GM23338 (cell line): ENCODE measurements at places on chromosomes 16 and 17.

GRCh38 chr16:4805231-4805630 lies 2.8 kb upstream of the ROGDI start:
- DNase-seq, result no peak
- H3K4me3 ChIP-seq, result no peak overlapping the region
- peaks cover 13% of the 10 kb centered on the region for H3K36me3 ChIP-seq
- no peak overlapping the region for H3K27ac ChIP-seq
- H3K4me1 ChIP-seq, result peaks cover 28% of the 10 kb centered on the region; the same call in 1 of the 2 replicates

- H3K27ac ChIP-seq, result no peak overlapping the region
- DNase-seq, result peak; percentile 80
- H3K4me1 ChIP-seq, result peaks cover 10% of the 10 kb centered on the region
- H3K36me3 ChIP-seq, result no peaks in the 10 kb centered on the region
- H3K27me3 ChIP-seq, result peaks cover 32% of the 10 kb centered on the region
- peak overlapping the region; percentile 55 for H3K4me3 ChIP-seq
Measured at GRCh38 chr17:42531455-42532354, 4.3 kb upstream of the NAGLU start.

- H3K27me3 ChIP-seq, result no peaks in the 10 kb centered on the region
- H3K27ac ChIP-seq, result no peak overlapping the region
- H3K36me3 ChIP-seq, result peaks cover 22% of the 10 kb centered on the region
- no peak for DNase-seq
Measured at GRCh38 chr16:56842133-56842532, 22.9 kb upstream of the SLC12A3 start.

- H3K4me1 ChIP-seq, result no peaks in the 10 kb centered on the region
- H3K27me3 ChIP-seq, result no peaks in the 10 kb centered on the region
- H3K36me3 ChIP-seq, result no peaks in the 10 kb centered on the region
- no peak overlapping the region for H3K4me3 ChIP-seq
- DNase-seq, result no peak
Measured at GRCh38 chr16:84807776-84808175, 12.0 kb upstream of the CRISPLD2 start.

GRCh38 chr16:66366433-66367299 lies at the start of gene CDH5:
Gene CDH5, plus strand, starts transcription at chr16:66366691. Its CDS starts 12,647 bp downstream, at chr16:66379338.
- no peak within 1 kb of the TSS for H3K4me3 ChIP-seq
- no peaks in the 10 kb centered on the region for H3K36me3 ChIP-seq

DNA sequence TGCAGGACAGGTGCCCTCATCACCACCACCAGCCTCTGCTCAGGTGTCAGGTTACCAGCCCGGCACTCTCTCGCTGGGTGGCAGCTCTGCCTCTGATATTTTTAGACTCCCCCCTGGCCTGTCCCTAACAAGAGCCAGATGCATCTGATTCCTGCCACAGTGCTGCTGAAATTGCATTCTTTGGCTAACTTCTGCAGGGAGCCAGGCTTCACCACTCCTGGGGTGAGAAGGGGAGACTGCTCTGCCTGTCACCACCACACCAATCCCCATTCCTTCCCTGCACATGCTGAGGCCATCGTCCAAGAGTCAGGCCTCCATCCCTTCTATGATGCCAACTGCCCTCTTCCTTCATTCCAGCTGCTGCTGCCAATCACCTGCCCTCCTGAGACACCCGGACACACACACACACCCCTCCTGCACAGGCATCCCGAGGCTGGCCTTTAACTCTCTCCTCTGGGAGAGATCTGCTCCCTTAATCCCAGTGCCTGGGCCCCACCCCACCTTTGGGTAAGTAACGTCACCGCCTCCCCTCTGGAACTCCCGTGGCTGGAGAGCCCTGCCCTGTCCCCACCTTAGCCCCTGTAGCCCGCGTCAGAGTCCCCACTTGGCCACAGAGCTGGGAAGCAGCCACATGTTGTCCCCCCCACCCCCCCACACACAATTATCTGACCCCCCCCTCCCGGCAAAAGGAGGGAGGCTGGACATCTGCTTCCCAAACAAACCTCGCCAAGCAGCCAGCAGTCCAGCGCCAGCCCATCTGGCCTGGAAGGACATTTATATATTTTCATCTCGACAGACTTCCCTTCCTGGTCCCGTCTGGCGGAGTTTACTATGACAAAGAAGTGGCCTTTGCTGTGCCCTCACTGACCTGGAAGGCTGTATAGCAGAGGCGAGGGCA lies 2.8 kb downstream of the EMP2 start:
- no peaks in the 10 kb centered on the region for H3K27me3 ChIP-seq
- 0 out of 2 replicates have a peak overlapping the region, but pooled peaks have one; percentile 26 for H3K4me3 ChIP-seq
- H3K27ac ChIP-seq, result no peak overlapping the region

- no peaks in the 10 kb centered on the region for H3K36me3 ChIP-seq
- no peak overlapping the region for H3K27ac ChIP-seq
- H3K4me1 ChIP-seq, result no peaks in the 10 kb centered on the region
- H3K27me3 ChIP-seq, result no peaks in the 10 kb centered on the region
- DNase-seq, result no peak
- H3K4me3 ChIP-seq, result no peak overlapping the region
Measured at GRCh38 chr16:23807028-23807427, 28.8 kb upstream of the PRKCB start.

GRCh38 chr17:47819475-47819874 lies 2.1 kb downstream of the OSBPL7 start:
- no peaks in the 10 kb centered on the region for H3K36me3 ChIP-seq
- peaks cover 14% of the 10 kb centered on the region; the same call in 1 of the 2 replicates for H3K4me1 ChIP-seq
- no peaks in the 10 kb centered on the region for H3K27me3 ChIP-seq
- no peak for DNase-seq
- H3K4me3 ChIP-seq, result no peak overlapping the region
- no peak overlapping the region for H3K27ac ChIP-seq

DNA sequence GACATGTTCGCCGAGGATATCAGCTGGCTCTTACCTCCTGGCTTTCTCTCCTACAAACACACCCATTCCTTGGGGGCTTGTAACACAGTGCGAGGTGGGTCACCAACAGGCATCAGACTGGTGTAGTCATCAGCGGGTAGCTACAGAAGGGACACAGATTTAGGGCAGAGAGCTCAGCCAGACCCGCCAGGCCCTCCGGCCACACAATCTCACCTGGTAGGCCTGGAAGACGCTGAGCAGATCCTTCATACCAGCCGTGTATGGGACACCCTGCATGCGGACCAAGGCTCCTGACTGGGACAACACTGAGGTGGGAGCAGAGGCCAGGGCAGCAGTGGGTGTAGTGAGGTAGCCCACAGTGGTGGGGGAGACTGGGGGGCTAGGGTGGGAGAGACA lies 5.8 kb downstream of the ESRP2 start:
- peaks cover 8% of the 10 kb centered on the region; the same call in 1 of the 2 replicates for H3K36me3 ChIP-seq
- H3K4me1 ChIP-seq, result peaks cover 14% of the 10 kb centered on the region
- H3K4me3 ChIP-seq, result no peak overlapping the region
- H3K27ac ChIP-seq, result no peak overlapping the region

DNA sequence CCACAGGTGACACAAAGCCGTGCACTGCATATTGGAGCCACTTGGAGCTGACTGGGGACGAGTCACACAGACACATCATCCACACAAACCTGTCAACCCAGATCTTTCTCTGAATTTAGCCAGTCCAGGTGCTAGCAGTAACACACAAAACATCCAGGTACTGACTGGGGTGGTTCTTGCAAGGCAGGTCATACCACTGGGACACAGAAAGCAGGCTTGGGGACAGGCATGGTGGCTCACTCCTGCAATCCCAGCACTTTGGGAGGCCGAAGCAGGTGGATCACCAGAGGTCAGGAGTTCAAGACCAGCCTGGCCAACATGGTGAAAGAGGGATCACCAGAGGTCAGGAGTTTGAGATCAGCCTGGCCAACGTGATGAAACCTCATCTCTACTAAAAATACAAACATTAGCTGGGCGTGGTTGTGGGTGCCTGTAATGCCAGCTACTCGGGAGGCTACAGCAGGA lies 14.9 kb downstream of the ENPP7 start:
- no peaks in the 10 kb centered on the region for H3K36me3 ChIP-seq
- no peak for DNase-seq
- H3K4me1 ChIP-seq, result peaks cover 10% of the 10 kb centered on the region
- H3K27me3 ChIP-seq, result peaks cover 78% of the 10 kb centered on the region
- H3K27ac ChIP-seq, result no peak overlapping the region

DNA sequence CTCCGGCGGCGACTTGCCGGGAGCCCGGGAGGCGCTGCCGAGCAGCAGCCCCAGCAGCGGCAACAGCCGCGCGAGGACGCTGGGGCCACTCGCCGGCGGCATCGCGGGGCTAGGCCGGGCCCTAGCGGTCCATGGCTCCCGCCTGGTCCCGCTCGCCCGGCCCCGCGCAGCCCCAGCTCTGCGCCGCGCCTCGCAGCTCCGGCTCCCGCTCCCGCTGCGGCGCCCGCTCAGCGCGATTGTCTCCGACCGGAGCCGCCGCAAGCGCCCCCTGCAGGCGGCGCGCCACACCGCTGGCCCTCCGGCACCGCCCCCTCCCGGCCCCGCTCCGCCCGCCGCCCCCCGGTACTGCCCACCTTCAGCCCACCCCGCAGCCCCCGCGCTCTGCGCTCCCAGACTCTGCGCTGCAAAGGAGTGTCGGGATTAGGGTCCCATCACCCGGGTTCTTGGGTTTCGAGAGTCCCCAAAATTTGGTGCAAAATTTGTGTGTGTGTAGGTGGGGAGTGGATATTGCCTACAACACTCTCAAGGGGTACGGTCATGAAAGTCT lies at the start of gene FAM171A2:
Gene FAM171A2, minus strand, starts transcription at position 241 of the 547 bp plus-strand sequence. Its CDS starts 139 bp downstream, at position 102.
- H3K4me3 ChIP-seq, result peak within 1 kb of the TSS; percentile 88
- no peaks in the 10 kb centered on the region for H3K36me3 ChIP-seq
- H3K4me1 ChIP-seq, result peaks cover 26% of the 10 kb centered on the region
- H3K27ac ChIP-seq, result no peak within 1 kb of the TSS
- DNase-seq, result peak; percentile 85

- no peaks in the 10 kb centered on the region for H3K4me1 ChIP-seq
- H3K36me3 ChIP-seq, result no peaks in the 10 kb centered on the region
- H3K27ac ChIP-seq, result no peak overlapping the region
- DNase-seq, result no peak
- no peak overlapping the region for H3K4me3 ChIP-seq
Measured at GRCh38 chr16:58264961-58265479, 29.8 kb downstream of the PRSS54 start.

- no peaks in the 10 kb centered on the region for H3K4me1 ChIP-seq
- no peak overlapping the region for H3K4me3 ChIP-seq
- no peaks in the 10 kb centered on the region for H3K36me3 ChIP-seq
- H3K27ac ChIP-seq, result no peak overlapping the region
- no peaks in the 10 kb centered on the region for H3K27me3 ChIP-seq
Measured at GRCh38 chr16:35011-35677, 18.3 kb downstream of the POLR3K start.

DNA sequence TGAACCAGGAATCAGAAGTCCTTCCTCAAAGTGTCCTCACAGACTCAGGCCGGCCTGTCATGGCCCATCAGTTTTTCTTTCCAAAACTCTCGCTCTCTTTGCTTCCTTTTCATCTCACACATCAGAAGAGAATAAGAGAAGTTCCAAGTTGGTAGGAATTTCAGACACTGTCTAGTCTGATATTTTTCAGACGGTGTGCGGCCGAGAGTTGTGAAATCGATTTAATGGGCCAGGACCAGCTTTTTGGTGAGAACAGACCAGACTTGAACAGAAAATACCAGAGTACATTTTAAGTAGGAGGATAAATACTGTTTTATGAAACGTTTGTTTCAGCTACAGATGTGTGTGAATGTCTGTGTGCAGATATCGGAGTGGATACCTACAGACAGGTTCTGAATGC lies 24.8 kb upstream of the RCVRN start:
- H3K27ac ChIP-seq, result no peak overlapping the region
- no peaks in the 10 kb centered on the region for H3K27me3 ChIP-seq
- no peak overlapping the region for H3K4me3 ChIP-seq
- H3K4me1 ChIP-seq, result no peaks in the 10 kb centered on the region
- H3K36me3 ChIP-seq, result no peaks in the 10 kb centered on the region

DNA sequence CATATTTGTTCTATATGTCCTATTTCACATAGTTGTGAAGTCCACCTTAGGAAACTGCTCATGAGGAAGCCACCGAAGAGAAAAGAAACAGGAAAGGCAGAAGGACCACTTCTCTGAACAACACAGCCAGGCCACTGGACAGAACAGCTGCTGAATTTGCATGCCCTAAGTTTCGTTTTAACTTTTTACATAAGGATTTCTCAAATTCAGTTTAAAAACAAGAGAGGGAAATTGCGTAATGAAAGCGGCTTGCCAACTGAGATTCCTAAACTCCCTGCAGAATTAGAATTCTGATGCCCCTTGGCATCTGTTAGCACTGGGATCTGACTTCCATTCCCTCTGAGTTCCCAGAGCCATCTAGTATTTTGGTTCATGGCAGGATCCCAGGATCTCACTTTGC lies 5.0 kb upstream of the CCL8 start:
- no peak for DNase-seq
- no peaks in the 10 kb centered on the region for H3K36me3 ChIP-seq
- no peak overlapping the region for H3K4me3 ChIP-seq
- no peak overlapping the region for H3K27ac ChIP-seq

DNA sequence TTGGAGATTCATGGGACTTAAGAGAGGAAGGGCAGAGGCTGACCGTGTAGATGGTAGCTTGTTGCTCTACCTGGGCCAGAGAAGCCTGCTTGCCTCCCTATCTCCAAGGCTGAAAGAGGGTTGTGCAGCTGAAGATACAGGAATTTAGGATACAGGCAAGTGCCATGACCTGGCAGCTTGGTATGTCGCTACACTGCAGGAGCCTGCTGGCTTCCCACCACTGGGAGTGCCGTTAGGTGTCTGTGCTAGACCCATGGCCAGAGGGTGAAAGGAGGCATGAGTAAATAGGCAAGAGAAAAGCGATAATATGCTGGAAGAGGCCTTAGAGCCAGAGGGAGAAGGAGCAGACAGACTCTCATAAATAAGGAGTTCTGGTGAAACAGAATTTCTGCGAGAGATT lies 10.6 kb downstream of the NAA60 start:
- DNase-seq, result peak; percentile 55
- H3K27ac ChIP-seq, result no peak overlapping the region
- no peak overlapping the region for H3K4me3 ChIP-seq
- H3K36me3 ChIP-seq, result no peaks in the 10 kb centered on the region
- peaks cover 8% of the 10 kb centered on the region for H3K4me1 ChIP-seq

GRCh38 chr17:42832213-42832933 lies 824 bp upstream of the PSME3 start:
- peak overlapping the region; percentile 95 for H3K27ac ChIP-seq
- peak overlapping the region; percentile 99 for H3K4me3 ChIP-seq
- peaks cover 23% of the 10 kb centered on the region for H3K36me3 ChIP-seq
- H3K27me3 ChIP-seq, result no peaks in the 10 kb centered on the region

DNA sequence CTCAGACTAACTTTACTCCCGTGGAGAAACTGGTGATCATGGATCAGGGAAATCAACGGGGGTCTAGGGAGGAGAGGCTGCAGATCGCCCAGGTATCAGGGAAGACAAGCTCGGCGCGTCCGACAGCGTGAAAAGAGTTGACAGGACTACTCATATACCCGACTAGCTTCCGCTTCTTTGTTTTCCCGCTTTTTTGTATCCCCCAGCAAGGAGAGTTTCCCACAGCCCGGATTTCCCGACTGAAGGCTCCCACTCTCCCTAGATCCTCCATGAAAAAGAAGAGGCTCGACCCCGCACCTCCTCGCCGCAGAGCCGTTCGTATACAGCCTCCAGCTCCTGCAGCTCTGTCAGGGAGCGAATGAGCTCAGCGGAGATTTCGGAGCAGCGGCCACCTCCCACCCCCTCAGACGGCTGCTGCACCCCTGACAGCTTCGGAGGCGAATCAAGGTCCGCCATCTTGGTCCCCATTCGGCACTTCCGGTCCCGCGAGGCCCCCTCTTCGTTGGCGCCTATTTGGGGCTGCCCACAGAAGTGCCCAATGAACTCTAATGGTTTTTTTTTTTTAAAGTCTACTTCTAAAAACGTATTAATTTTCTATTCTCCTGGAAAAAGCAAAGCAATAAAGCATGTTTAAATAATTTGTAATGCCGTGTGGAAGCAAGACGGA lies at the start of gene COG4:
Gene COG4, minus strand, starts transcription at position 479 of the 667 bp plus-strand sequence. Its CDS starts 11 bp downstream, at position 468.
- peak within 1 kb of the TSS; percentile 86 for H3K27ac ChIP-seq
- H3K4me1 ChIP-seq, result peaks cover 19% of the 10 kb centered on the region
- DNase-seq, result peak; percentile 96
- no peaks in the 10 kb centered on the region for H3K27me3 ChIP-seq
